ENCODE measurements at places on chromosomes 3 and 15.

- no peak for DNase-seq
These were observed 53.9 kb upstream of the TEX55 start for GRCh38 chr3:119091936-119092677.

DNA sequence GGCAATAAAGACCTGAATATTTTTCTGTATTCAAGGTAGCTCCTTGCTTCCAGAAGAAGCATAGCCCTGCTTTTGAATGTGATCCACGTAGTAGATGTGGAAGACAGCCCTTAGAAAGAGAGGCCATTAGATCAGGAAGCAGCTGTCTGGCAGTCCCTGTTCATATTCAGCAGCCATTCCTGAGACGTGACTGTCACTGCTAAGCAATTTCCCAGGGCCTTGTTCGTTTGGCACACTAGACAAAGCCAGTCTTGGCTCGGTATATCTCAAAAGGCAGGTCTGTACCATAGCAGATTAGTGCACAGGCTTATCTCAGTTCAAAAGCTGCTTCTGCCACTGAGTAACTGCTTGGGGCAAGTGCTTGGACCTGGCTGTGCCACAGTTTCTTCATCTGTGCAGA is 287.8 kb upstream of the MCTP2 start:
- DNase-seq = no peak

GRCh38 chr3:183692436-183692835 is 5.2 kb upstream of the YEATS2 start:
- DNase-seq = no peak

DNA sequence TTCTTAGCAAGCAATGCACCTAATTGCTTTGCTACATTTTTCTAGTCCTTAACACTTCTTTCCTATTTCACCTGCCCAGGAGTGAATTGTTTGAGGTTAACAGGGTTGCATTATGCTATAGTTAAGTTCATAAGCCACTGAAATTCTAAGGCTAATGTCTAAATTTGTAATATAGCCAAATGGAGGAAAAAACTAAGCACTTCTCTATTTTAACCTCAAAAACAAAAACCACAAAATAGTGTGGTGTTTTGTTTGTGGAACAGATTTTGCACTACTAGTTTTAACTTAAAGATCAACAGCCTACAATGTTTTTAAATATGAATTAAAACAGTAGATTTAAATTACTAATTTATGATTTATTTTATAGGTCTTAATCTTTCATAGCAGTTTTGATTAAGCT is 5.5 kb downstream of the ATOSA start:
- no peak for DNase-seq

DNA sequence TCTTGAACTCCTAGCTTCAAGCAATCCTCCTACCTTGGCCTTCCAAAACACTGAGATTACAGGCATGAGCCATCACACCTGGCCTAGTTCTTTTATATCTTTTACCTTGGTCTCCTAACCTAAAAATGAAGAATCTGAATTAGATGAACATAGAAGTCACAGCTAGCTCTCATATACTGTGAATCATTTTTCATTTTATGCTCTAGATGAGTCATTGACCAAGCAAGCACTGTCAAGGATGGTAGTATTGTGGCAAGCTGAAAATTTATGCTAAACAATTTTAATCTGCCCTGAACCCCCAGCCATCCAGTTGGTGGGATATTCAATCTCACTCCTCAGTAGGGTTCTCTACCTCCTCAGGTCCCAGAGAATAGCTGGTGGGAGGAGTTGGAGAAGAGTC is 48.3 kb upstream of the DNAJC13 start:
- DNase-seq = no peak

GRCh38 chr3:159825216-159825854 is 163.3 kb upstream of the IL12A start:
- DNase-seq = no peak

GRCh38 chr3:188683032-188683521 is 488.7 kb upstream of the TPRG1 start:
- DNase-seq = no peak

DNA sequence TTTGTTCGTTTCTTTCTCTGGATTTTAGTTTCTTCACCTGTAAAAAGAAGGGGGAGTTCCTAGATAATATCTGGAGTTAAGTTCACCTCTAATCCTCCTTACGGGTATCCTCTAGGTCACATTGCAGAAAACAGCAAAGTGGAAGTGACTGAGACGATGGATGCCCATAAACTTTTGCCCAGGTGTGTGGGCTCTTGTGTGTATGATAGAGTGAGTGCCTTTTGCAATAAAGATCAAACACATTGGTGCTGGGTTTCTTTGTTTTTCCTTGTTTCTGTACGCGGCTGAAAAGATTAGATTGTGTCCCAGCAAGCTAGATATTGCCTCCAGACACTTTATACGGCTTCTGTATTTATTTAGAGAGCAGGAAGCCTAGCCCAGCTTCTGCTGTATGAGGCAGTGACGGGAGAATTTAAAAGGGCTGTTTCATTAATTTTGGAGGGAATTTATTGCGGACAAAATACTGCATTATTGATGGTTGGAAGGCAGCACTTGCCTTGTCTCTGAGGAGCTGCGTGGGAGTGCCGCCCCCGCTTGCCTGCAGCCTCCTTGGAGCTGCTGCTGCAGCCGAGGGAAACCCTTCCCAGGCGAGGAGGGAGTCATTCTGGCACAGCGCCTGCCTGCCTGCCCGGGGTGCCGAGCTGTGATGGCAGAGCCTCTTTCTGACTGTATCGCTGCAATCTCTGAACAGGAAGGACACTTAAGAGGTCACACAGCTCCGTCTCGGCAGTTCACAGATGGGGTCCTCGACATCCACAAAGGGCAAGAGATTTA is 38.5 kb downstream of the PYDC2 start:
- DNase-seq = no peak

- DNase-seq = no peak
These were observed 337.4 kb upstream of the C2CD4B start for GRCh38 chr15:62502451-62502850.

DNA sequence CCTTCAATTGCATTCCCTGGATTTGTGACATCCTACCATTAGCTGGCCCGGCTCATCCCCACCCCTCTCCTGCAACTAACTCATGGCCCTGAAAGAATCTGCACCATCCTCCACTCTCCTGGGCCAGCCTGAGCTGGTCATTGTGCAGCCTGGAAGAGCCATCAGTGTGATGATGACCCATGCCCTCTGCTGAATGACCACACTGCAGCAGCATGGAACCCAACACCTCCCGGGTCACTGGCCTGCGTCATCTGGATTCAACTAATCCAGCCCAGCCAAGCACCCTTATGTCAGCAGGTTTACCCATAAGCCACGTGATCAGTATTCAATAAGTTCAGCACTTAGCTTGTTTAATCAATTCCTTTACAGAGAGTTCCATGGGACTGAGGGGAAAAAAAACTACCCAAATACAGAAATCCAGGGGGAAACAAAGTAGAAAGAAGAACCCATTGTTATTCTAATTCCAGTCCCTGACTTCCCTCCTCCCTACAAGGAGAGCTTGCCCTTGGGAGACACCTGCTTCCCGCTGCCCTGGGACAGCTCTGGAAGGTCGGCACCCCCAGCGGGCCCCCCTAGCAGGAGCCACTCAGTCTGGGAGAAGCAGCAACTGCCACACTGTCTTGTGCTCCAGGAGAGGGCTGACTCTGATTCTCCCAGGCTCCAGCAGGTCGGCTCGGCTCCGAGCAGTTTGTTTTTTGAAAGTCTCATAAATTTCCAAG is 309.1 kb upstream of the TLE3 start:
- DNase-seq = no peak

DNA sequence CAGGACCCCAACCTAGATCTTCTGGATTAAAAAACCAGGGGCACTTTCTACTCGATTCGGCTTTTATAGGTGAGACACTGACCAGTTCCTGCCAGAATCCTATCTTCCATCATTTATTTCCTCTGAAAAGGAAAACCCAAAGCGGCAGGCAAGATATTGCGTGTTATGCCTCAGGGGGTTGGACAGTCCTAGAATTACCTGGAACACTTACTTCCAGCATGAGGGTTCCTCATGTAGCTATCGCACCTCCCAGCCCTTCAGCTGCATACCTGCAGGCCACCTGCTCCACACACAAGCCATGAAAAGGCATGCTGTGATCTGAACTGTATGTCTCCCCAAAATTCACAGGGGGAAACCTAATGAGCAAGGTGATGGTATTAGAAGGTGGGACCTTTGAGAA is 58.3 kb upstream of the DLG1 start:
- no peak for DNase-seq

- DNase-seq = no peak
These were observed 566.5 kb downstream of the ROBO2 start for GRCh38 chr3:77606372-77606771.

GRCh38 chr15:72411544-72411943 is 13.4 kb downstream of the TMEM202 start:
- no peak for DNase-seq

GRCh38 chr3:63429905-63430304 is 151.8 kb downstream of the SYNPR start:
- DNase-seq = no peak

- DNase-seq = no peak
These were observed 480.1 kb downstream of the FOXP1 start for GRCh38 chr3:71103430-71103921.

Measured in NCI-H460 (cell line).